ENCODE measurements at places on chromosomes 13 and 19.

GRCh38 chr13:113789167-113789566 is 30.1 kb downstream of the TMEM255B start:
- no peak for DNase-seq
- no peaks in the 10 kb centered on the region for H3K4me1 ChIP-seq
- H3K4me3 ChIP-seq = no peak overlapping the region

- no peak overlapping the region for H3K27ac ChIP-seq
- H3K36me3 ChIP-seq = no peaks in the 10 kb centered on the region
- H3K4me3 ChIP-seq = no peak overlapping the region
- DNase-seq = no peak
- H3K27me3 ChIP-seq = peaks cover 46% of the 10 kb centered on the region
- H3K4me1 ChIP-seq = no peaks in the 10 kb centered on the region
Measured at GRCh38 chr13:112637017-112637801, 49.3 kb upstream of the TUBGCP3 start.

DNA sequence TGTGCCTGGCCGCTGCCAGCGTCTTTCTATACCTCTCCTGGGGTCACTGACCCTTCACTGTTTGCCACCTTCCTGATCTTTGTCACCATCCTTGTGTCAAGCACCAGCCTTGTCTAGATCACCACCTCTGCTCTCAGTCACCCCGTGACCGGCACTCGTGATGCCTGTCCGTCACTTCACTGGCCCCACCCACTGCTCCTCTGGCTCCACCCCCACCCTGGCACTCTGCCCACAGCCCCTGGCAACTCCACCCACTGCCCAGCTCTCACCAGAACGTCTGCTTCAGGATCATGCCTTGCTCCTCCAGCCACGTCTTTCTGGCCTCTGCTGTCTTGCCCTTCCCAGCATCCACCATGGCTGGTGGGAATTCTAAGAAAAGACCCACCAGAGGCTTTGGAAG is 24.8 kb upstream of the PLA2G4C start:
- DNase-seq = no peak
- peaks cover 3% of the 10 kb centered on the region for H3K4me1 ChIP-seq
- no peaks in the 10 kb centered on the region for H3K27me3 ChIP-seq
- peaks cover 44% of the 10 kb centered on the region for H3K36me3 ChIP-seq
- H3K4me3 ChIP-seq = no peak overlapping the region
- H3K27ac ChIP-seq = no peak overlapping the region

DNA sequence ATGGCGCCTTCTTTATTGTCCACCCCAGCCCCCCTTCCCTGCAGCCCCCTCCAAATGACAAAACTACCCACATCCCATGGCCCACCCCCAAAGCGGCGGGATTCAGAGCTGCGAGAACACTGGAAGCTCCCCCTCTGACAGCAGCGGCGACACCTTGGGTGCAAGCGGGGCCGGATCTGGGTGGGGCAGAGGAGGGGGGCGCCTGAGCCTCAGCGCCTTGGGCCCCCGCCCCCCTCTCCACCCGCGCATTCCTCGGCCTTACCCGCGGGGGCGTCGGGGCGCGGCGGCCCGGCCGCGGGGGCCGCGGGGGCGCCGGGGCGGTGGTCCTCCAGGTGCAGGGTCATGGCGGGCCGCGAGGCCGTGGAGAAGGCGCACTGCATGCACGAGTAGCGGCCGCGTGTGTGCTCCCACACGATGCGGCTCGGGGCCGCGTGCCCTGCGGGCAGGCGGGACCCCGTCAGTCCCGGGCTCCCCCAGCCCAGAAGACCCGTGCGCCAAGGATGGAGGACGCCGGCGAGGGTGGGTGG is 3.3 kb downstream of the ZNF414 start:
- peaks cover 17% of the 10 kb centered on the region for H3K36me3 ChIP-seq
- DNase-seq = no peak
- H3K4me1 ChIP-seq = peaks cover 26% of the 10 kb centered on the region
- H3K27me3 ChIP-seq = no peaks in the 10 kb centered on the region
- H3K27ac ChIP-seq = no peak overlapping the region
- H3K4me3 ChIP-seq = no peak overlapping the region

GRCh38 chr13:20206065-20206697 is 13.4 kb upstream of the GJB2 start:
- no peaks in the 10 kb centered on the region for H3K36me3 ChIP-seq
- no peaks in the 10 kb centered on the region for H3K4me1 ChIP-seq
- H3K27ac ChIP-seq = no peak overlapping the region
- H3K4me3 ChIP-seq = no peak overlapping the region

Measured in muscle of leg (tissue), 16 donors.